ENCODE measurements at places on chromosomes 12 and 14.

- DNase-seq = no peak
Observed at GRCh38 chr12:1896964-1897363, 21.5 kb downstream of the CACNA2D4 start.

GRCh38 chr14:77910506-77910905 is 110.6 kb downstream of the ADCK1 start:
- no peak for DNase-seq

- DNase-seq = no peak
Observed at GRCh38 chr12:103973909-103974308, 8.2 kb downstream of the TDG start.

DNA sequence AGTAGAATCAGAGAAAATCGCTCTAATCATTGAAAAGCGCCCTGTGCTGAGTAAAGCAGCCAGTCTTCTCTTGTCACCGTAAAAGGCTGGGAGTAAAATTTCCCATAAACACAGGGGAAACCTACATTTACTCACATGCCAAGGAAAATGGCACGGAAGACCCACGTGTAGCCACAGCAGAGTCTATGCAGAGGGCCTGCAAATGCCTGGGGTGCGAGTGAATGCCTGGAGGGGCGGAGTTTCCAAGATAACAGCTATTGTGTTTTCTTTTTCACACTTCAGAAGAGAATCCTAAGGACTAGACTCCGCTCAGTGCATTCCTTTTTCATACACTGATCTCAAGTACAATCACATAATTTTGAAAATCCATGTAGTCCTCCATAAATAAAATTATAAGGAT is 159.9 kb upstream of the FOXN3 start:
- DNase-seq = no peak

DNA sequence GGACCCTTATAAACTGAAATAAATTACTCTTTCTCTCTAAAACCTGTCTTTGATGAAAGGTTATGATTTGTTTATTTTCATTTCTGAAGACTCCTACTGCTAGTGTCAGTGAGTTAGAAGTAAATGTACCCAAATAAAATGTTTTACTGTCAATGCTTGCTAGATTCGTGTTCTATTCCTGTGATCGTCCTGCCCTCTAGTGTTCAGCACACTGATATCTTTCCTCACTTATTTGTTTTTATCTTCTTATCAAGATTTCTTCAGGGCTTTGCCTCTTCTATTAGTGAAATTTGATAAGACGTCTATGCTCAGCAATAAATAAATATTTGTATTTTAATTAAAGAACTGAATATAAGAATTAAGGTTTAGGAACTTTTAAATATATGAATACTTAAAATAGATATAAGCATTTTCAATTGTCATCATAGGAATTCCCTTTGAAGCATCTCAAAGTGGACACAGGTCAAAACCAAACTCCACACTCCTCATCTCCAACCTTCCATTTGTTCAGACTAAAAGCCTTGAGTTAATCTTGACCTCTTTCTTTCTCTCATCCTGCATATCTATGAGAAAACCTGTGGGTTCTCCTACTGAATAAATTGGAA is 75.8 kb downstream of the C12orf50 start:
- no peak for DNase-seq

GRCh38 chr12:24902511-24903328 is 46.2 kb downstream of the BCAT1 start:
- no peak for DNase-seq

DNA sequence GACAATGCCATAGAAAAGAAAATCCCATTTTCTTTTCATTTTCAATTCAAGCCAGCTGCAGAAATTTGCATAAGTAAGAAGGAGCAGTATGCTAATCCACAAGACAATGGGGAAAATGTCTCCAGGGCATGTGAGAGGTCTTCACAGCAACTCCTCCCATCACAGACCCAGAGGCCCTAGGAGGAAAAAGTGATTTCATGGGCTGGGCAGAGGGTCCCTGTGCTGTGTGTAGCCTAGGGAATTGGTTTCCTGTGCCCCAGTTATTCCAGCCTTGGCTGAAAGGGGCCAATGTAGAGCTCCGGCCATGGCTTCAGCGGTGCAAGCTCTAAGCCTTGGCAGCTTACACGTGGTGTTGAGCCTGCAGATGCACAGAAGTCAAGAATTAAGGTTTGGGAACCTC is 211.4 kb downstream of the CCDC59 start:
- DNase-seq = no peak

DNA sequence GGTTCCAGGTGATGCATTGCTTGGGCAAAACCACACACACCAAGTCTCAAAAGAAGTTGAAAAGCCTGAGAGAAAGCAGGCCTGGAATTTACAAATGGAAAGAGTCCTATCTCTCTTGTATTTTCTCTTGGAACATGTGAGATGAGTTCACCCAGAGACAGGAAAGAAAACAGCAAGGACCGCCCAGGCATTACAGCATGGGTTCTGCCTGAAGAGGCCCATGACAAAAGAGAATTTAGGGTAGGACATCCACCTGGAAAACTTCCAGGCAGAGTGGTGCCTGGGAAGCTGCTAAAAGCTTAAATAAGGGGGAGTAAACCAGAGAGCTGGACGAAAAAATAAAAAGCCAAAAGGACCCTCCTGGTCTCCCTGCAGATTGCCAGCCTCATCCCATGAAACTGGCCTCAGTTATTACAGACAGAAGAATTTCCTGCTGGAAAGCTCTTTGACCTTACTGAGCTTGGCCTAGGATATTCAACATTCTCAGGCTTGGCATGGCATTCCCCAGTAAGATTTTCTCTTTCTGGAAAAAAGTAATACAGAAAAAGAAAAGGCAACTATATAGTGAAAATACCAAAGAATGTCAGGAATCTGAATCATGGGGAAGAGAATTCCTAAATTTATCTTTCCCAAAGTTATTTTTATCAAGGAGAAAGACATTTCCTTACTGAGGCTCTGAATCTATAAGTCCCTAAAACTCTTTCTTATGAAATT is 121.3 kb upstream of the NUDT4 start:
- DNase-seq = no peak

GRCh38 chr14:63727231-63727735 is 582 bp downstream of the SGPP1 start:
- DNase-seq = no peak

DNA sequence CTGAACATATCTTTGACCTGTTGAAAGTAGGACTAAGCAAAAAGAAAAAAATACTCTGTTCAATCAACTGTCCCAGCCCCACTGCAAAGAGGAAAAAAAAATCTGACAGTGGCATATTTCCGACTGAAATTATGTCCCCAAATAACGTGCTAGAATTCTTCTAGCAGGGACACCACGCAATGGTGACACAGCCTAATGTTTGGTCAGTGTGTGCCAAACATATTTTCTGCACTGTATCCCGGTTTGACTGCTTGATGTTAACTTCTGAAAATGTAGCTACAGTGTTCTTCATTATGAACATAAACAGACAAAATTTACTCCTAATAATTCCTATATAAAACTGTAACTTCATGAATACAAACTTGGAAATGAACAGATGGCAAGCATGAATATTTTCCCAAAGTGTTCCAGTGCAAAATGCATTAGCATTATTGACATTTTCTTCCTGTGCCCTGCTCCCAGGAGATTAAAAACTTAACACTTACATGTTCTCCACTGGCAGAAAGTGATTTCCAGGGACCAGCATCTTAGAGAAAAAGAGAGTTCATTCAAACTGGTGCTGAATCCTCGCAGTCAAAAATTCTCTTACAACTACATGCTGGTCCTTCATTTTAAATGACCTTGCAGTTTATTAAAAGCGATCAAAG is 72.4 kb upstream of the SYT1 start:
- no peak for DNase-seq

- no peak for DNase-seq
Observed at GRCh38 chr12:31326736-31327659, 1.0 kb upstream of the SINHCAF start.

- no peak for DNase-seq
Observed at GRCh38 chr12:20127413-20127812, 240.9 kb upstream of the PDE3A start.
